AG20443 (cell line): ENCODE measurements at places on chromosomes 12 and 14.

GRCh38 chr12:113245695-113246477, 24.6 kb downstream of the TPCN1 start:
- DNase-seq: peak; percentile 83

- DNase-seq: peak; percentile 79
Measured at GRCh38 chr12:131808744-131809371, 19.3 kb upstream of the MMP17 start.

DNA sequence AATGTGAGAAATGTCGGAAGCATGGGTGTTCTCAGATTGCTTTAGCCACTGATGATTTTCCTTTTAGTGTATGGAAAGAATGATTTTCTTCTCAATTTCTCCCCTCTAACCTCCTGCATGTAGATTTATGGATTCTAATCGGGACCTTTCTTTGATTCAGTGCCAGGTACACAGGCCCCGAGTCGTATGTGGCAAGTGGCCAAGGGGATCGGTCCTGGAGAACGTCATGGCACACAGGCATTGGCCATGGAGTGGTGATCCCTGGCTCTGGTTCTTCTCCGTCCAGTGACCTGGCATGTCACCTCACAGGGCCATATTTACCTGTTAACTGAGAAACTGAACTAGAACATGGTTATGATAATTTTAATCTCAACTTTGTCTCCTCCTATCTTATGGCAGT, 58.1 kb downstream of the ETV6 start:
- DNase-seq: no peak

GRCh38 chr14:31124197-31124596, 83.4 kb downstream of the HECTD1 start:
- DNase-seq: no peak

DNA sequence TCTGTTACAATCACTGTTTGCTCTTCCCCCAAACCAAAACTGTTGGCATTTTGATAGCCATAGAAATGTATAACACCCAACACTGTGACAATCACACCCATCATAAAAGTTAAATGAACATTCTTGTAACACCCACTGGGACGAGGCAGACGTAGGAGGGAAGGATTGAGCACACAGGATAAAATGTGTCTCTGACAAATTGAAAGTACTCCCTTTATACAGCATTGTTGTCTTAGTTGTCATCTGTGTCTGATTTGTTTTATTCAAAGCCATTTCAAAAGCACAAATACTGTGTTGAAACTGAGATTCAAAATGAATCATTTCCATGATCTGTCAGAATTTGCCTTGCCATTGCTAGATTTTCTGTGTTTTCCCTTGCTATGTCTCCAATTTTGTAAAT, 436.3 kb downstream of the TMTC2 start:
- no peak for DNase-seq

GRCh38 chr14:66037361-66037760, 448.8 kb upstream of the CCDC196 start:
- DNase-seq: no peak

DNA sequence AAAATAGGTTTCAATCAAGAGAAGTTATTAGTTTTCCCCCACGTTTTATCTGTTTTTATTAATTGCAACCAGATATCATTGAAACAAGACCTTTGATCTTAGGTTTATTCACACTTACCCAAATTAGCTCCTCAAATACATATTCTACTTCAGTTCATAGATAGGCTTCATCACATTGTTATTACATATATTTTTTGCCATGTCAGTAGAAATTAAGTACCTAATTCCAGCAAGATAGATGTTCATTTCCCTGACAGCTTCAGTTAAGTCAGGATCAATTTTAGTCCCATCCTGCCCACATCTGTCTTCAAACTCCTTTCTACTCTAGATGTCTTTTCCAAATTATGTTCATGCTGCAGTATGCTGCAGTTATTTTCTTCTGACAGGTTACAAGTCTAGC, 388.8 kb downstream of the TMTC2 start:
- no peak for DNase-seq

DNA sequence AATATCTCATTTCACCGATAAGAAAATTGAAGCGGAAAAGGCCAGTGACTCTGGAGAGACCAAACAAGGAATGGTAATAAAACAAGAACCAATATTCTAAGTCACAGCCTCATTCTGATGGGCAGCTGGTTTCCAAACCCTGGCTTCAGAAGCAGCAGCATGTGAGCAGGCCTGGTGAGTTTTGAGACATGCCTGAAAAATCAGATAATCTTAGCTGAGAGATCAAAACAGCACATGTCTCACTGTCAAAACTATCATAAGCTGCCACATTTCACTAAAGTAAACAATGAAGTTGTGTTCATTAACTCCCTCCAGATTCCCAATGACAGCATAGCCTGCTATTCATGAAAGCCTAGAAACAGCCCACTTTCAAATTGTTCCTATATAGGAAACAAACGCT, 36.5 kb downstream of the CIT start:
- no peak for DNase-seq

DNA sequence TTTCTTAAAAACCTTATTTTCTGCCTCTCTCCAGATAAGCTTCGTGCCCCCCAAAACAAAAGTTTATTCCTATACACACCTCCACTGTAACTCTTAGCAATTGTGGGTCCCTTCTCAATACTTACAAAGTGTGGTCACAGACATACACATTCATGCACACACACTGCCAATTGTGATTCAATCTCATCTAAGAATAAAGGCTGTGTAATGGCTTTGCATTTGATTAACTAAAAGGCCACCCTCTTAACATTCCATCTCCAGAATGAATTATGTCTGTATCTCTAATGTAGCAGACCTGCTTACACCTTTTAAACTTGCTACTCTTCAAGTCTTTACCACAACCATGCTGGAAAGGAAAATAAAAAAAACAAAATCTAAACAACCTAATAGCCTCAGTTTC, 49.5 kb downstream of the MYF5 start:
- DNase-seq: no peak

DNA sequence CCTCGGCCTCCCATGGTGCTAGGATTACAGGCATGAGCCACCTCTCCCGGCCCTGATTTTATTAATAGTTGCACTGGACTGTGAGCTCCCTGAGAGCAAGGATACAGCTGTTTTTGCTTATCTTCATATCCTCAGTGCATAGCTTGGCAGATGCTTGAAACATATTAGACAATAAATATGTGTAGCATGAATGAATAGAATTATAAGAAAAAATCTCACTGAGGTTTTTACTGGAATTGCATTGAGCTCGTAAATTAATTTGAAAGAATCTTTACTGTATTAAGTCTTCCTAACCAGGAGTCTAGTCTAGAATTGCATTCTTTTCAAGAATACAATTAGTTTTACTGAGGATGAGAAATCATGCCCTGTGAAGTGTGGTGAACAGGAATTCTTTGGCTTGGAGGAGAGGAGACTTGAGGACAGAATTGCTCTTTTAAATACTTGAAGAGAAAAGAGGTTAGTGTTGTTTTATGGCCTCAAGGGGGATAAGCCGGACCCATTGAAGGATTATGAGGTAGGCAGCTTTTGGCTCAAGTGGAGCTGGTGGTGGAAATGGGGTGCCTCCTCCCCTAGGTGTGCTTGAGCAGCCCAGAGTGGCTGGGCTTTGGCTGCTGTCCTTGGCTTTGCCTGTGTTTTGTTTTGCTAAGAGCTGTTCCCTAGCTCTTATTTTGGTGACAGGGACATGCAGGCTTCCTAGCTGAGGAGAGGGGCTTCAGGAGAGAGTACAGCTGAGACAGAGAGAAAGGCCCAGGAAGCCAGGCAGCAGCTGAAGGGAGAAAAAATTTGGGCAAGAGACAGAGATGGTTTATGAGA, 34.0 kb downstream of the PLEKHD1 start:
- DNase-seq: no peak

DNA sequence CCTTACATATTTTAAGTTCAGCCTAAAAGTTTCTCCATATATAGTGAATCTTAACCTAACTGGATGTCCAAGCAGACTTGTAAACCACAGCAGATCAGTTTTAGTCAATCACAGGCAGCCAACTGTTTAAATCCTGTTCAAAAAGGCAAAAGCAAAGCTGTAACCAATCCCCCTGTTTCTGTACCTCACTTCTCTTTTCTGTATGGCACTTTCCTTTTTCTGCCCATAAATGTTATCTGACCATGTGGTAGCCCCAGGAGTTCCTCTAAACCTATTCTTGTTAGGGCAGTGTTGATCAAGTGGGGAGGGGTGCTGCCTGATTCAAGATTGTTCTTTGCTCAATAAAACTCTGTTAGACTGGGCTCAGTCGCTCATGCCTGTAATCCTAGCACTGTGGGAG, 8.5 kb upstream of the DACT1 start:
- no peak for DNase-seq

DNA sequence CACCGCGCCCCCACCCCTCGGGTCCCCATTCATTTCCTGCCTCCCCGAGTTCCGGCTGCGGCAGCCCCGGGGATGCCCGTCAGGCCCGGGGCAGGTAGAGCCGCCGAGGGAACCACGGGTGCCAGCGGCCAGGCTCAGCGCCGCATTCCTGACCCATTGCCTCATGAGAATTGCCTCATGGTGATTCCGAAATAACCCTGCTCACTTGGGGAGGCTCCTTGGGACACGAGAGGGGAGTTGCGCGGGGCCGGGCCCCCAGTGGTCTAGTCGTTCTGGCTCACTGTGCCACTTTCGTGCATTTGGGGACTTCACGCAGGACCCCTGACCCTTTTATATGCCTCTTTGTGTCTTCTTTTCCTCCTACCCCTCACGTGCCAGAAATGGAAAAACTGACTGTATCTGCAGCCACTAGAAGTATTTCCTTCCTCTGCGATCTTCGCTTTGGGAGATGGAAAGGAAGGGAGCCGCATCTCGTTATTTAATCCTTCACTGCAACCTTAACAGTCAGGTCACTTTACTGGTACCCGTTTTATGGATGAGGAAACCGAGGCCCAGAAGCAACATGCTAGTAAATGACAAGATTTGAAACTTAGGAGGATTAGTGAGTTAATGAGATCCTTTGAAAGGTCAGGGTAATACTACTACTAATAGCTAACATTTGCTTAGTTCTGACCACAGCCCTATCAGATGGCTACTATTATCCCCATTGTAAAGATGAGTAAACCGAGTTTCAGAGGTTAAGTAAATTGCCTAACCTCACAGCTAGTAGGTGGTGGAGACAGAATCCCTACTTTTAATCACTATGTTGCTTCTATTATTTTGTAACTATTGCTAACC, 768 bp downstream of the PTPN11 start:
- DNase-seq: peak; percentile 92

DNA sequence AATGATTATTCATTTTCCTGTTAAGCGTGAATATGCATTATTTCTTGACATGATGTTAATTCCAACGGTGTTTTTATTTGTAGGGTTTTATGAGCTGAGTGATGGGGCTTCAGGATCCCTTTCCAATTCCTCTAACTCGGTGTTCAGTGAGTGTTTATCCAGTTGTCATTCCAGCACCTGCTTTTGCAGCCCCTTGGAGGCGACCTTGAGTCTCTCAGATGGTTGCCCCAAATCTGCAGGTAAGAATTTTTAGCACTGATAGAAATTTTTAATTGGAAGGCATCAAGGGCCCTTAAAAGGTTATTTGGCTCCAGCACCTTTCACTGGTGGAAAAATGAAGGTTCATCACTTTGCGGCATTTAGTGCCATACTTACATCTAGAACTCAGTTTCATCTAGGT, 3.7 kb downstream of the DACT1 start:
- DNase-seq: no peak

- no peak for DNase-seq
Measured at GRCh38 chr12:117599849-117600248, 238.4 kb upstream of the NOS1 start.

DNA sequence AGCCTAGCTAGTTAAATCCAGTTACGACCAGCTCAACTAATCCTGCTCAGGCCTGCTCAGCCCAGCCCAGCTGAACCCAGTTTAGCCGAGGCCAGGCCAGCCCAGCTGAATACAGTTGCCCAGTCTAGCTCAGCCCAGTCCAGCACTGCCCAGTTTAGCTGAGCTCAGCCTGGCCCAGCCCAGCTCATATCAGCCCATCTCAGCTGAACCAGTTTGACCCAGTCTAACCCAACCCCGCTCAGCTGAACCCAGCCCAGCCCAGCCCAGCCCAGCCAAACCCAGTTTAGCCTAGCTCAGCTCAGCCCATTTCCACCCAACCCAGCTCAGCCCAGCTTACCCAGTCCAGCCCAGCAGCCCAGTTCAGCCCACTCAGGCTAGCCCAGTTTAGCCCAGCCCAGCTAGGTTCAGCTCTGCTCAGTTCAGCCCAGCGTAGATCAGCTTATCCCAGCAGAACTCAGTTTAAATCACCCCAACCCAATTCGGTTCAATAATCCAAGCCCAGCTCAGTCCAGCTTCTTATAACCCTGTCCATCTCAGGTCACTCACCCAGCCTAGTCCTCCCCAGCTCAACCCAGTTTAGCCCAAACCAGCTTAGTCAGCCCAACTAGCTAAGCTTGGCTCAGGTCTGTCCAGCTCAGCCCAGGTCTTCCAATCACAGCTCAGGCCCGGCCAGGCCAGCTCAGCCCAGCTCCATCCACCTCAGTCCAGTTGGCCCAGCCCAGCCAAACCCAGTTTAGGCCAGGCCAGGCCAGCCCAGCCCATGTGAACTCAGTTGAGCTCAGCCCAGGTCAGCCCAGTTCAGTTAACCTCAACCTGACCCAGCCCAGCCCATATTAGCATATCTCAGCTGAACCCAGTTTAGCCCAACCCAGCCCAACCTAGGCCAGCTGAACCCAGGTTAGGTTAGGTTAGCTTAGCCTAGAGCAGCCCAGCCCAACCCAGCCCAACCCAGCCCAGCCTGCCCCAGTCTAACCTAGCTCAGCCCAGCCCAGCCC, 76.7 kb downstream of the TMEM121 start:
- no peak for DNase-seq

GRCh38 chr14:103136388-103137271, 13.4 kb downstream of the TNFAIP2 start:
- DNase-seq: peak; percentile 83
